ENCODE measurements at places on chromosomes 4 and X. TPM values are rescaled to one million over a fixed set of nuclear protein-coding genes. Genes with fewer than 3 reads are reported as not detected.

GRCh38 chr4:37471093-37471492 lies 215.1 kb downstream of the RELL1 start:
- DNase-seq = no peak

The FHDC1 gene
- 0.11 TPM for total RNA-seq

DNA sequence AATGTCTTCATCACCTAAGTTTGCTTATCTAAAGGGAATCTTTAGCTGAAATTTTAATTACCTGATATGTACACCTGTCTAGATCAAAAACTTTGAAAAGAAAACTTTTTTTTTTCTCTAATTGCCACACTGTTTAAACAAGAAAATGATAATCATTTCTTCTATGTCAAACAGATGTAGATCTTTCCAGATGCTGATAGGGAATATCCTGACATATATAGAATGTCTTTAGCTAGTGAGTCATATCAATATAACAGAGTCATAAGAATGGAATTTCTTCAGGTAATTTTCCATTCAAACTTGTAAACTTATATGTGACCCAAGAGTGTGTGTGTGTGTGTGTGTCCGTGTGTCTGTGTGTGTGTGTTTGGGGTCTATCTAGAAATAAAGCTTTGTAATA lies 271.9 kb downstream of the GPM6A start:
- no peak for DNase-seq

DNA sequence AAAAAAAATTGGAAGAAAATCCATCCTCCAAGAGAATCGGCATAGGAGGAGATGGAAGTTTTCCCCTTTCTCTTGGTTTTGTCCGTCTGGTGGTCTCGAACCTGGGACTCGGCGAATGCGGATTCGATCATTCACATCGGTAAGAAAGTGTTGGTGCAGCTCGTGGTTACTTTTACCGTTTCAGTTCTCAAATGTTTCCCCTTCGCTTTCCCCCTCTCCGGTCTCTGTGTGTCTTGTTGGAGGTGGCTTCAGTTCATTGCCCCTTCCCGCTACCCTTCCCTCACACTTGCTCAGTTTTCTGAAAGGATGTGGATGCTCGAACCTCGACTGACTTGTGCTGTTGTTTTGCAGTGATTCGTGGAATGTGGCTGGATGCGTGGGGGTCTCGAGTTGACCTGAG lies 840 bp downstream of the GRID2 start:
- DNase-seq = no peak

The HMGB3 gene
- total RNA-seq = 12.6 TPM

- peak; percentile 16 for DNase-seq
These were observed 4.9 kb downstream of the PLAC8 start for GRCh38 chr4:83109480-83110222.

GRCh38 chr4:24686866-24687692 lies 102.7 kb upstream of the DHX15 start:
- DNase-seq = no peak

The SLC10A6 gene
- not detected for total RNA-seq

DNA sequence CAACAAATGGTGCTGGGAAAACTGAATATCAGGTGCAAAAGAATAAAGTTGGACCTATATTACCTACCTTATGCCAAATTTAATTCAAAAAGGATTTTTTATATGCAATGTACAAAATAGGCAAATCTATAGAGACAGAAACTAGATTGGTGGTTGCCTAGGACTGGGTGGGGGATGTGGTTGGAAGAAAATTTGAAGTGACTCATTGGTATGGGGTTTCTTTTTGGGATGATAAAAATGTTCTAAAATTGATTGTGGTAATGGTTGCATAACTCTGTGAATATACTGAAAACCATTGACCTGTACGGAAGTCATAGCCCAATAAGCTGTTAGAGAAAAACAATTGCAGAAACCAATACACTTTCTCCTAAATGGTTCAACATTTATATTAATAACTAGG lies 72.1 kb downstream of the COL4A5 start:
- no peak for DNase-seq

DNA sequence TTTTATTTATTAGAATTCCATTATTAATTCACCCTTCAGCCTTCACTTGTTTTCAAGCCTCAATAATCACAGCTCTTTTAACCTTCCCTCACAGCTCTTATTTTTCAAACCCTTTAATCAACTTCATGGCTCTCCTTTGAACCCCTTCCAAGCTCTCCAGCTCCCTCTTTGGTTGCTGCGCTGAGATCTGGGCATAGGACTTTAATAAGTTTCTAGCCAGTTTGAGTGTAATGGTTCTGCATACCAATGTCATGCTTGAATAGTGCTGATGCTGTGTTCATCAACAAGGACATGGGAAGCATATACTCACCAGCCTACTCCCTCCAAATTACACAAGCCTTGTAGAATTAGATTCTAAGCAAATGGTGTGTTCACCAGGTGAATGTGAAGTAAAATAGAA lies 3.5 kb upstream of the RNF212 start:
- no peak for DNase-seq

The CTBP1 gene
- 186 TPM for total RNA-seq

The BCAP31 gene
- 176 TPM for total RNA-seq

- DNase-seq = no peak
These were observed 29.3 kb upstream of the BCOR start for GRCh38 chrX:40127052-40127451.

The MAGEA12 gene
- not detected for total RNA-seq

DNA sequence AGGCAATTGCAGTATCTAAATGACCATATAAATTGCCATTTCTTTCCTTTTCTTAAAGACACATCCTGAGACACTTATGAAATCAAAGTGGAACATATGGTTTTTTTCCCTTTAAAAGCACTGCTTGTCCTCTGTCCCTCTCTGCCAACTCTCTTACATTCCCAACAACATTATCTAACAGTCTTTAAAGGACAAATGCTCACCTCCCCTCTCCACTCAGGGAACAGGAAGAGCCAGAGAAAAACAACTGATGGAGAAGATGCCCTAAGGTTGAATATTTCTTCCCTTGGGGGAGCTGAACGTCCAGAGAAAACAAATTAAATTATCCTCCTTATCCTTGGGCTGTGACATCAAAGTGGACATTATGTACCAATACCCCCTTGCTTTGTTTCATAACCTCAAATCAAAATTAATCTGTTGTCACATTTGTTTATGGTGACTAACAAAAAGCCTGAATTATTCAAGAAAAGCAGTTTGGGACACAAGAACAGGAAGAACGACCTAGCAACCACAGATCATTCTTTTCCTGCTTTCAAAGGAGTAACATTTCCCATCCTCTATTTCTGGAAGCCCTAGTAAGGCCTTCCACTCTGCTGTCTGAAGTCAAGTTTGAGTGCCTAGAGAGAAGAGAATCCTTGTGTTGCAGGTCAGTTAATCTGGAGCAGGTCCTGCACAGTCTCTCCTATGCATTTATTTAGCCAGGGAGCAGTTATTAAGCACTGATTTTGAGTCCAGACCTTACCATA lies 52.6 kb upstream of the PAGE1 start:
- DNase-seq = no peak

- no peak for DNase-seq
These were observed 32.8 kb downstream of the ACOX3 start for GRCh38 chr4:8407756-8408155.

The RTL9 gene
- total RNA-seq = not detected

The PCDH10 gene
- total RNA-seq = not detected

DNA sequence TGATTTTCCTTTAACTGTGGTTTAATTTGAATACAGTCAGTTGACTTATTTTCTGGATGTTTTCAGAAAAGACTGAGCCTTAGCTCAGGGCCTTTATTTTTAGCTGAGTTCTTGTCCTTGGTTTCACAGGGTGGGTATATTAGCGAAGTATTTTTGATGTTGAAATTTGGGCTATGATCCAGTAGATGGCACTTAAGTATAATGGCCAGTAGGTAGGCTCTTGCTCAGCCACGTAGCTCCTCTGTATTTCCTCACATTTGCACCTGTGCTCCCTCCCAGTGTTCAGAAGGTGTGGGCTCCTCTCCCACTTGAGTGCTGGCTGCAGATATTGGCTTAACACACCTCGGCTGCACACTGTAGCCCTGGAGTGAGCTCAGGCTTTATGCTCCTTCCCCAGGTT lies 549.9 kb upstream of the AMOT start:
- no peak for DNase-seq

DNA sequence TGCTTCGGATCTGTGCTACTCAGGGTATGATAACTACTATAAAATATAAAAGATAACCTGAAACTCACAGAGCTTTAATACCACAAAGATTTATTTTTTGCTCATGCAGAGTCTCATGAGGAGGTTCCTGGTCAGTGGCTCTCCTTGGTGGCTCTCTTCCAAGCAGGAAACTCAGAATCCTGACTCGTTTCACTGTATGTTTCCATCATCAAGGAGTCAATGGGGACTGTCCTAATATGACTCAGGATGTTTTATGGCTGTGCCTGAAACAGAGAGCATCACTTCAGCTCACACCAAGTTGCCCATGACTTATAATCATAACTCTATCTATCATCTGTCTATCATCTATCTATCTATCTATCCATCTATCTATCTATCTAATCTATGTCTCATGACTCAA lies 620.8 kb upstream of the NR3C2 start:
- DNase-seq = no peak

DNA sequence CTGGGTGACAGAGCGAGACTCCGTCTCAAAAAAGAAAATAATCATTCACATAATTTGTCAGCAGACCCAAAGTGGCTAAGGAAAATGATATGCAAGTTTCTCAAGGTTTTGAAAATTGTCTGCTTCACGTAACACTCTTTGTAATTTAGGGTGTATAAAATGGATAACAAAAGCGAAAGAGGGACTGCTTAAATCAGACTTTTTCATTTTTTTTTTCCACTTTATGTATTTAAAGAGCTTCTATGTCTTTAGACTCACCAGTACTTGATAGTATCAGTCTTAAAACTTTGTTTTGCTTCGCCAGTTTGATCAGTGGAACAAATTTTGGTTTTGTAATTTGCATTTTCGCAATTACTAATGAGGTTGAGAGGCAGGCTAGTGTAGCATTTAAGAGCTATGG lies 34.6 kb downstream of the USP9X start:
- no peak for DNase-seq

GRCh38 chr4:109229028-109229427 lies 73.4 kb downstream of the COL25A1 start:
- no peak for DNase-seq

The NPFFR2 gene
- total RNA-seq = not detected

The AKAP14 gene
- total RNA-seq = not detected

GRCh38 chr4:128449251-128449650 lies 161.6 kb upstream of the PGRMC2 start:
- DNase-seq = no peak

- no peak for DNase-seq
These were observed 31.5 kb downstream of the IRS4 start for GRCh38 chrX:108704839-108705238.

- DNase-seq = no peak
These were observed 39.9 kb upstream of the GPRIN3 start for GRCh38 chr4:89347363-89348025.

The SPOCK3 gene
- total RNA-seq = not detected

The SAP30 gene
- total RNA-seq = 10.7 TPM

GRCh38 chr4:112889199-112889598 lies 160.3 kb upstream of the ANK2 start:
- no peak for DNase-seq

- DNase-seq = no peak
These were observed 122.1 kb downstream of the FRAS1 start for GRCh38 chr4:78179196-78179595.

The TMPRSS11E gene
- total RNA-seq = not detected

DNA sequence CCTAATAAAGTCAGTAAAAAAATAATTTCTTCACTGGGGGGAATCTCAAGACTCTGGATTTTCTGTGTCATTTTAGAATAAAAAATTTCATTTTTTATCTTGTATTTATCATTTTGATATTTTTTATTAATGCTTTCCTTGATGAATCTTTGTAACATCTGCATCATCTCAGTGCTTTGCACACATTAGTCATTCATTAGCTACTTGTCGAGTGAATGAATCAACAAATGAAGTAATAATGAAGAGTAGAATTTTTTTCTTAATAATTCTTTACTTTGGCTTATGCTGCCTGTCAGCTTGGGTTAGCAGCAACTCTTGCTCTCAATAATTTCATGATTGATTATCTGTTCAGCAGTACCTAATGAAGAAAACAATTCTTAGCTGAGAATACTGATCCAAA lies 530.8 kb downstream of the GRXCR1 start:
- no peak for DNase-seq

The SMR3B gene
- not detected for total RNA-seq

GRCh38 chr4:11914406-11914805 lies 485.7 kb upstream of the HS3ST1 start:
- DNase-seq = no peak

The TAF1 gene
- total RNA-seq = 32.2 TPM

- no peak for DNase-seq
These were observed 13.7 kb downstream of the CLRN2 start for GRCh38 chr4:17528551-17529165.

The F11 gene
- not detected for total RNA-seq

GRCh38 chr4:7719354-7720174 lies 220.1 kb downstream of the AFAP1 start:
- peak; percentile 62 for DNase-seq

The RNF150 gene
- 0.03 TPM for total RNA-seq

The BTC gene
- total RNA-seq = not detected

GRCh38 chr4:87521757-87522374 lies 7.3 kb downstream of the SPARCL1 start:
- no peak for DNase-seq

The SHROOM3 gene
- total RNA-seq = 0.08 TPM

DNA sequence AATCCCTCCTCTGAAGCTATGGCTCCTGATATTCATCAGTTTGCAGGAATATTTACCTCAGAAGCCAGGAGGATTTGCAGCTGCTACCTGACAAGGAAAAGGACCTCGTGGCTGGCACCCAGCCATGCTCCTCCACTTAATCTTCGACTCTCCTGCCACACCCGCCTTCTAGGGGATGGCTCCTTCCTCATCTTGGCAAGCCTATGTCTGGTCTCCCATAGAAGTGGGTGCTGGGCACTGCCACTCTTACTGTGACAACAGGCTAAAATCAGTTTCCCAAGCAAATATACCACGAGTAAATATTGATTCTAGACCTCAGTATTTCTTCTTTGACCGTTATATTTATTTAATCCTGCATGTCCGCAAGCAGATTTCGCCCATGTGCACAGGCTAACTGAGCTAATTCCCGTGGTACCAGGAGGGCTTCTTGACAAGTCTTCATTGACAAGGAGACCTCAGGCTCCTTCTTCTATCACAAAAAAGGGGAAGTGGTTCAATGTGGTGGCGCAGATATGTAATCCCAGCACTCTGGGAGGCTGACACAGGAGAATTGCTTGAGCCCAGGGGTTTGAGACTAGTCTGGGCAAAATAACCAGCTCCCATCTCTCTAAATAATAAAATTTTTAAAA lies 52.6 kb upstream of the DCTD start:
- DNase-seq = no peak

DNA sequence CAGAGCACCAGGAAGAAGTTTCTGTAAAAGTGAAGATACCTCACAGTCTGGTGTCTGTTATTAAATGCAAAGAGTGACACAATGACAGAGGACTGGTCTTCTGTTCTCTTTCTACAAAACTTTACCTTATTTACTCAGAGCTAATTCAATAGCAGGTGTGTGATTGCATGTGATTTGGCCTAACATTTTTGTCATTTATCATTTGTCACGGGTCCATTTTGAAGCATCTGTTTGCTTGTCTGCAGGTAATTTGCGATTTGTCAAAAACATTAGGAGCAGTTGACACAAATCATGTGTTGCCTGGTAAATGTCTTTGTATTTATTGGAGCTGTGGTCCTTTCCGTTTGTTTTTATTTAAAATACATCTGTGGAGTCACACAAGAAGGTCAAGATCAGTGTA lies 1232.4 kb downstream of the STIM2 start:
- DNase-seq = no peak

GRCh38 chrX:149274516-149275105 lies 230.5 kb downstream of the IDS start:
- no peak for DNase-seq
